ENCODE measurements at places on chromosomes 13 and 19. TPM values are rescaled to one million over a fixed set of nuclear protein-coding genes. Genes with fewer than 3 reads are reported as not detected.
A peak's percentile ranks its signal among the peaks of the same experiment; 100 is the strongest.

DNA sequence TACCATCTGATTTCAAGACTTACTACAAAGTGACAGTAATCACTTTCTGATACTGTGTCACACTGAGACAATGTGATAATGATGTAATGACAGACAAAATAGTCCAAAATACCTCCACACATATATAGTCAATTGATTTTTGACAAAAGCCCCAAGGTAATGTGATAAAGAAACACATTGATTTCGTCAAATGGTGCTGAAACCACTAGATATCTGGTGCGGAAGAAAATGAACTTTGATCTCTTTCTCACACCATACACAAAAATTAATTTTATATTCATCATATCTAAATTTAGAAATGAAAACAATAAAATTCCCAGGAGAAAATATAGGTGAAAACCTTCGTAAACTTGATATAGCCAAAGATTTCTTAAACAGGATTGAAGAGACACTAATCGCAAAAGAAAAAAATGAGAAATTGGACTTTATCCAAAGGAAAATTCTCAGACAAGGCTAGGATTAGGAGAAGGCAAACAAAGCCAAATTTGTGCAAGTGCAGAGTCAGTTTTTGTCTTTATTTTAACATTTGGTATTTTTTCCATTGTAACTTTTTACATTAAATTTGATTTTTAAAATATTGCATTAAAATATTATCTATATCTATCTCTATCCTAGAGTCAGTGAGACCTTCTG lies 739.9 kb downstream of the DIAPH3 start:
- no peaks in the 10 kb centered on the region for H3K27me3 ChIP-seq
- no peaks in the 10 kb centered on the region for H3K36me3 ChIP-seq
- H3K27ac ChIP-seq, result no peak overlapping the region
- DNase-seq, result no peak
- no peak overlapping the region for H3K4me3 ChIP-seq
- H3K4me1 ChIP-seq, result peaks cover 28% of the 10 kb centered on the region

- H3K27me3 ChIP-seq, result no peaks in the 10 kb centered on the region
- peak overlapping the region; percentile 78 for H3K4me3 ChIP-seq
- peaks cover 27% of the 10 kb centered on the region for H3K4me1 ChIP-seq
- no peak for DNase-seq
These were observed 698 bp downstream of the BLOC1S3 start for GRCh38 chr19:45179072-45179891.

- H3K27me3 ChIP-seq, result no peaks in the 10 kb centered on the region
- H3K36me3 ChIP-seq, result no peaks in the 10 kb centered on the region
- H3K4me3 ChIP-seq, result no peak overlapping the region
- H3K4me1 ChIP-seq, result no peaks in the 10 kb centered on the region
- no peak overlapping the region for H3K27ac ChIP-seq
These were observed 31.9 kb upstream of the USPL1 start for GRCh38 chr13:30585748-30586262.

DNA sequence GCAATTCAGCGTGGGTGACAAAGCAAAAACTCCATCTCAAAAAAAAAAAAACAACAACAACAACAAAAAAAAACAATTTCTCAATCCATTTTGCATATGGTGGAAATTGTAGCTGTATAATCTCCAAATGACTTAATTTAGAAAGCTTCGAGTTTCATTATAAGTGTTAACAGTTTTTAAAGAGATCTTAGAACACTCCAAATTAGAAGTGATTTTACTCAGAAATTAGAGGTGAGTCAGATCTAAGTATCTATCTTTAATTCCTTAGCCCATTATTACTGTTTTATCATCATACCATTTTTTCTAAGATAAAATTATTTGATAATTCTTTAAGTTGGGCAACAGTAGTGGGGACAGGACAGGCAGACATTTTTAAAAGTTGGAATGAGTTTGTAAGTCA lies 60.5 kb downstream of the ZMYM2 start:
- no peaks in the 10 kb centered on the region for H3K4me1 ChIP-seq
- peaks cover 7% of the 10 kb centered on the region for H3K36me3 ChIP-seq
- H3K4me3 ChIP-seq, result no peak overlapping the region
- DNase-seq, result no peak
- no peaks in the 10 kb centered on the region for H3K27me3 ChIP-seq
- no peak overlapping the region for H3K27ac ChIP-seq

The MLNR gene
- total RNA-seq, result not detected

The ZNF615 gene
- total RNA-seq, result 16.2 TPM

GRCh38 chr13:21124852-21125251 lies 51.5 kb downstream of the SKA3 start:
- H3K4me3 ChIP-seq, result no peak overlapping the region
- no peaks in the 10 kb centered on the region for H3K36me3 ChIP-seq
- no peaks in the 10 kb centered on the region for H3K4me1 ChIP-seq
- H3K27ac ChIP-seq, result no peak overlapping the region
- H3K27me3 ChIP-seq, result no peaks in the 10 kb centered on the region

DNA sequence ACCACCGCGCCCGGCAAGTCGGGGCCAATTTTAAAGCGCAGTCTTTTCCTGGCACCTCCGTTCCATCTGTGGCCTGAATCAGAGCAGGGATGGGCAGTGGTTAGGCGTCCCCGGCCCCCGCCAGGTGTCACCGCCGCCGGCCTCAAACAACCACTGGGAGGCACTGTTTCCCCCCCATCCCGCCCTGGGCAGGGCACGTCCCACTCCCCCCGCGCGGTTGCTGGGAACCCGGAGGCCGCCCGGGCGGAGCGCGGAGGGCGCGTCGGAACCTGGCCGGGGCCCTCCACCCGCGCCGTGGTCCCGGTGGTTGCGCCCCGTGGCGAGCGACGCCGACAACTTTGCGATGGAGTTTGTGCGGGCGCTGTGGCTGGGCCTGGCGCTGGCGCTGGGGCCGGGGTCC lies at the start of gene GRIN3B:
Gene GRIN3B, plus strand, starts transcription at position 325 of the 400 bp plus-strand sequence. Its CDS starts 19 bp downstream, at position 344.
- H3K4me3 ChIP-seq, result peak within 1 kb of the TSS; percentile 33
- H3K27me3 ChIP-seq, result peaks cover 59% of the 10 kb centered on the region
- peaks cover 15% of the 10 kb centered on the region for H3K4me1 ChIP-seq
- no peak within 1 kb of the TSS for H3K27ac ChIP-seq
- DNase-seq, result no peak

- no peak for DNase-seq
- H3K27ac ChIP-seq, result no peak overlapping the region
These were observed 38.8 kb upstream of the GATAD2A start for GRCh38 chr19:19366434-19367396.

GRCh38 chr13:112229992-112230872 lies 145.9 kb upstream of the SPACA7 start:
- DNase-seq, result no peak
- H3K4me3 ChIP-seq, result no peak overlapping the region
- H3K27ac ChIP-seq, result no peak overlapping the region
- no peaks in the 10 kb centered on the region for H3K36me3 ChIP-seq
- H3K4me1 ChIP-seq, result no peaks in the 10 kb centered on the region
- peaks cover 44% of the 10 kb centered on the region for H3K27me3 ChIP-seq

The NLRP11 gene
- not detected for total RNA-seq

The MEIS3 gene
- 22.8 TPM for total RNA-seq

The PCDH9 gene
- 81.8 TPM for total RNA-seq

DNA sequence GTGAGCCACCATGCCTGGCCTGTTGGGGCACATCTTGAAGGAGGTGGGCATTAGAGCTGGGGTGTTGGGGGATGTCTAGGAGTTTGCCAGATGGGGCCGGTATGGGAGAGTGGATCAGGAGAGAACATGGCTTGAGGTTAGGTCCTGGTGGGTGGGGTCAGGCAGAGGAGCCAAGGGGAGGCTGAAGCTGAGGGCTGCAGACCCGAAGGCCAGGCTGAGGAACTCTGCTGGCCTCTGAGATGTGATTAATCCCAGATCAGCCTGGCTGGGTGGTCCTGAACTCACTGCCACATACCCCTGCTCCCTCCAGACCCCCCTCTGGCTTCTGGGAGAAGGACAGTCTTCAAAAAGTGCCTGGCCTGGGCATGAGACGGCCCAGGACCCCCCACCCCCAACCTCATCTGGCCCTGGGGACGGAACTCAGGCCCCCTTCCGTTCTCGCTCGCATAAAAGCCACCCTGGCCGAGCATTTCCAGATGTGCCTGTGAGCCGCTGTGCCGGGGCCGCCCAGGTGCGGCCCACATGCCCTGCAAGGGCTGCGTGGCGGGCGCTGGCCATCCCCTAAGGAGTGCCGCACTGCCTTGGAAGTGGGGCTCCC lies 2.7 kb downstream of the FSTL3 start:
- H3K36me3 ChIP-seq, result no peaks in the 10 kb centered on the region
- H3K27ac ChIP-seq, result peak overlapping the region; percentile 97
- no peak for DNase-seq
- peak overlapping the region; percentile 85 for H3K4me3 ChIP-seq
- H3K4me1 ChIP-seq, result peaks cover 69% of the 10 kb centered on the region
- no peaks in the 10 kb centered on the region for H3K27me3 ChIP-seq

- no peak overlapping the region for H3K27ac ChIP-seq
- H3K36me3 ChIP-seq, result no peaks in the 10 kb centered on the region
- no peaks in the 10 kb centered on the region for H3K4me1 ChIP-seq
- no peak overlapping the region for H3K4me3 ChIP-seq
- DNase-seq, result no peak
These were observed 137.6 kb downstream of the GPC6 start for GRCh38 chr13:93364166-93364565.

DNA sequence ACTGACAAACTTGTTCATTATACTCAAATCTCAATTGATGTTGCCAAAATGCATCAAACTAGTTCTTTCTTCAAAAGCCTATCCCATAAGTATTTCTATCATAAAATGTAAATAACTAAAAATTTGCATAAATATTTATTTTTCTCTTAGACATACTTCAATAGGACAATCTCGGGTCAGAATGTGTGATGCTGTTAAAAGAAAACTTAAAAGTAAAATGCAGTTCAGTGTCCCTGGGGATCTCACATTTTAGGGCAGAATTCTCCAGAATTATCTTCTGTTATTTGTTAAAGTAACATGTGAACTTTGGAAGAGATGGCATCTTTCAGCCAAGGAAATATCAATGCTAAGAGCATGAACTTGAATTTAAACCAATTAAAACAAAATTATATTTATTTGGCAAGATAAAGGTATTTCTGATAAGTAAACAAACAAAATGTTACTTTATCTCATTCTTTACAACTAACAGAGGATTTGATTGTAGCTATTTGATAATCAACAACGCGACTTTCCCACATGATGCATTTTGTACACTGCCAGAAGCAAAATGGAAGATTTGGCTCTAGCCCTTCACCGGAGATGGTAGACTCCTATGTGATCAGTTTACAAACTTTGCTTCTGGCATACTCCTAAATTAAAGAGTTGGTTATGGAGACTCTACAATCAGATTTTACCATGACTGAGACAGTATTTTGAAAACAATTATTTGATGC lies 169.5 kb upstream of the EDNRB start:
- H3K27me3 ChIP-seq, result no peaks in the 10 kb centered on the region
- DNase-seq, result no peak
- H3K4me3 ChIP-seq, result no peak overlapping the region
- no peaks in the 10 kb centered on the region for H3K36me3 ChIP-seq
- H3K27ac ChIP-seq, result no peak overlapping the region

GRCh38 chr13:75136151-75136550 lies 345.8 kb downstream of the TBC1D4 start:
- H3K36me3 ChIP-seq, result no peaks in the 10 kb centered on the region
- DNase-seq, result no peak
- H3K4me3 ChIP-seq, result no peak overlapping the region
- H3K27me3 ChIP-seq, result no peaks in the 10 kb centered on the region
- no peak overlapping the region for H3K27ac ChIP-seq
- no peaks in the 10 kb centered on the region for H3K4me1 ChIP-seq

DNA sequence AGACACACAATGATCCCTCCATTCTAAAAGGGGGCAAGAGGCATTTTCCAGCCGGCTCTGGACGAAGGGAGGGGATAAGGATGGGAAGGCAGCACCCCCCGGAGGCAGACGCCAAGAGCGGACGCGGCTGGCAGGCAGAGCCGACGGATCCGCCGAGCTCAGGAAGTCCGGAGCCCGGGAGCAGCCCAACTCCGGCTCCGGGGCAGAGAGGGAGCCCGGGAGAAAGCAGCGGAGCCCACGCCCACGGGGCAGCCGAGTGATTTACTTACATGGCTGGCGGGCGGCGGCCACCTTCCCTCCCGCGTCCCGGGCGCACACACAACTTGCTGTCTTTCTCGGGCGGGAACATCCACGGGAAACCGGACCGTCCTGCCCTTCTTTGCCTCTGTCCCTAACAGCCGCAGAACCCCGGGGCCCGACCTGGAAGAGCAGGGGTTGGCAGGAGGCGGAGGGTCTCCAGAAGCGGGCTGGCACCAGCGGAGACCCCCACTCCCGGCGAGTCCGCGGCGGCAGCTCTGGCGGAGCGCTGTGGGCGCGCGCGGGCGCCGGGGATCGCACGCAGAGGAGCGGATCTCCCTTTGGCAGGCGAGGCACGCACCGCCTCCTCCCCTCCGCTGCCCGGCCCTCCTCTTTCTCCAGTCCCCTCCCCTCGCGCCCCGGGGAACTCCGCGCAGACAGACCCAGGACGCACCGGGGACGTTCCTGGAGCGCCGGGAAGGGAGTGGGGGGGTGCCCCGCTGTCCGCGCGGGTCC lies at the start of gene LHFPL6:
Gene LHFPL6, minus strand, starts transcription at position 580 of the 753 bp plus-strand sequence.
- H3K4me1 ChIP-seq, result peaks cover 50% of the 10 kb centered on the region
- peak within 1 kb of the TSS; percentile 92 for H3K27ac ChIP-seq
- peak; percentile 95 for DNase-seq
- H3K36me3 ChIP-seq, result no peaks in the 10 kb centered on the region
